ENCODE measurements at places on chromosomes 13 and 19.

DNA sequence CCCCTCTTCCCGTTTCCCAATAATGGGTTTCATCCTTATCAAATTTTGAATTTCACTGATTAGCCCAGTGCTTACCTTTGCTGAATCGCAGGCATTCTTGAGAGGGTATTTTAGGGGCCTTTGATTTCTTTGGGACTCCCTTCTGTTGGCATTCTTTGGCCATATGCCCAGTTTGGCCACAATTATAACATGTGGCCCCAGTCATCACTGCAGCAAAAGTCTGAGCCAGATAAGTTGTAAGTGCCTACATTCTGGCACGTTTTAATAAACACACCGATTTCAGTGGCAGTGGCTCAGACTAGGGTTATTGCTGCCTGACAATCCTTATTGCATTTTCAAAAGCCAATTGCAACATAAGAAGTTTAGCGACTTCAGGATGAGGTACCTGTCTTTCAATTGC, 41.4 kb downstream of the ZNF726 start:
- no peak for DNase-seq

GRCh38 chr19:2869618-2870017, 2.5 kb downstream of the ZNF556 start:
- no peak for DNase-seq

DNA sequence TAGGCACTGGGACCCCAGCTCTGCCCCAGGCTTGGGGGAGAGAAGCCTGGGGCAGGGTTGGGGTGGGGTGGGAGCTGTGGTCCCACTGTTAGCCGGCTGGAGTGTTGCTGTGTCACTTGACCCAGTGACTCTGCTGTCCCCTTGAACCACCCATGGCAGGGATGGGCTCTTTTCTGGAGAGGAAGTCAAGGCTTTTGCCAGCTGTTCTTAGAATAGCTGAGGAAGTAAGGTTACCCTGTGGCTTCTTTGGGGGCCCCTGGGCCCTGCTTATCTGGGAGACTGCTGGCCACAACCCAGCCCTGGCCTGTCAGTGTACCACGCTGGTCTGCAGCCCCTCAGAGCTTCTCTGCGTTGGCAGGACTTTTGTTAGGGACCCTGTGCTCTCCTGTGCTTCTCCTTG, 9.1 kb downstream of the PNPLA6 start:
- DNase-seq: no peak

DNA sequence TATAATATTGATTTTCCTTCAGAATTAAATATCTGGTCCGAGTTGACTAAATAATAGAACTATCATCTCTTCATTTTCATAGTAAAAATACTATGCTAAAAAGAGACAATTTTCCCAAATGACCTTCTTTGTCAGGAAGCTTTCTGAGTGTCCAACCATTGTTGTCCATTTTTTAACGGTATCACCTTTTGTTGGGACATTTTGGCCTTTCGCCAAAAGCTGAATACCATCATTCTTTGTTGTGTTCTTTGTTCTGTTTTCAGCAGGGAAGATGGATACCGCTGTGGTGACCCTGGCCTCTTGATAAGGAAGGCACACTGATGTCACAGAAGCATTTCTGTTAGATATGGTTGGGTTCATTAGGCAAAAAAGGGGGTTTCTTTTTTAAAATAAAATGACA, 654.4 kb upstream of the GPC6 start:
- no peak for DNase-seq

DNA sequence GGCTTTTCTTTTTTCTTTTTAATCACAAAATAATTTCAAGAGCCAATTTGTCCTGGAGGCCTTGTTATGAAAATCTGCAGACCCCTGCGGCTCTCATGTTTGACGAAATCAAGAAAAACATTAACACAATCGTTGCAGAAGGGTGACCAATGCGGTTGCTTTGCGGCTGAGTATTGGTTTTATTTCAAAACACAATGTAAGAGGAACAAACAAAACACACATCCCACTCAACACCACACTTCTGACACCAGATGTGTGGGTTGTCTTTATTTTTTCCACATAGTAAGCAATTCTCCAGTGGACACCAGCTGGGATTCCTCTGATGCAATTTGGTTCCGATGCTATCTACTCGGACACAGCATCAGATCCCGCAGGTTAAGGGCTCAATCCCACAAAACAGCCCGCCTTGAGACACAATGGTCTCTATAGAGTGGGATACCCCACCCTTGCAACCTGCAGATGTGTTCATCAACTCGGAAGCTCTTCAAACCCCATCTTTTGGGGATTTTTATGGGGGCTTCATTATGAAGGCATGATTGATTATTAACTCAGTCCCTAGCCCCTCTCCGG, 21.9 kb upstream of the CCDC124 start:
- DNase-seq: no peak

GRCh38 chr13:28173793-28174192, 35.4 kb downstream of the PAN3 start:
- no peak for DNase-seq

DNA sequence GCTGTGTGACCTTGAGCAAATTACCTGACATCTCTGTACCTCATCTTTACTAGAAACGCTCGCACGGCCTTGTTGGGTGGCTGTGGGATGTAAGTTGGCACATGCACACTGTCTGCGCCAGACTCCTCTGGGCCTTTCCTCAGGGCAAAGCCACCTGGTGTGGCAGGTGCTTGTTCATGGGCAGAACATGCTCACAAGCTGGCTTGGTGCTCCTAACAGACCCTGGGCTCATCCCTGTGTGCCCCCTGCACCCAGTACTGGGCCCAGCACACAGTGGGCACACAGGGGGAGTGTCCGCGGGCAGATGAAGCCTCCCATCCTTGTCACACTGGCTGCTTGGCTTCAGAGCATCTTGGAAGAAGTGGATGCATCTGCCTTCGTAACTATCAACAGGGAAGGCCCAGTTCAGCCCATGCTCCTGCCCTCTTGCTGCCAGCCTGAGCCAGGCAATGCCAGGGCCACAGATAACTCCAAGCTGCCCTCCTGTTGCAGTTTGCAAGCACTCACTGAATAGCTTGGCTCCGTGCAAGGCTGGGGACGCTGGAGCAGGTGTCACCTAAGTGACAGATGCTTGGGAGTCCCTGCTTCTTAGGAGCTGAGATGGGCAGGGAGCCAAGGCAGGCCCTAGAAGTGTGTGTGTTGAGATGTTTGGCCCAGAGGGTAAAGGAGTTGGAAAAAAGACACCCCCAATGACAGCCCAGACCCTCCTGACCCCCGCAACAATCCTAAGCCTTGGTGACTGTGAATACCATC, 123.9 kb downstream of the TUBA3C start:
- DNase-seq: no peak

- no peak for DNase-seq
These were observed 14.2 kb downstream of the FBXO46 start for GRCh38 chr19:45716359-45717130.

- DNase-seq: no peak
These were observed 83.8 kb downstream of the CRYL1 start for GRCh38 chr13:20441879-20442278.

DNA sequence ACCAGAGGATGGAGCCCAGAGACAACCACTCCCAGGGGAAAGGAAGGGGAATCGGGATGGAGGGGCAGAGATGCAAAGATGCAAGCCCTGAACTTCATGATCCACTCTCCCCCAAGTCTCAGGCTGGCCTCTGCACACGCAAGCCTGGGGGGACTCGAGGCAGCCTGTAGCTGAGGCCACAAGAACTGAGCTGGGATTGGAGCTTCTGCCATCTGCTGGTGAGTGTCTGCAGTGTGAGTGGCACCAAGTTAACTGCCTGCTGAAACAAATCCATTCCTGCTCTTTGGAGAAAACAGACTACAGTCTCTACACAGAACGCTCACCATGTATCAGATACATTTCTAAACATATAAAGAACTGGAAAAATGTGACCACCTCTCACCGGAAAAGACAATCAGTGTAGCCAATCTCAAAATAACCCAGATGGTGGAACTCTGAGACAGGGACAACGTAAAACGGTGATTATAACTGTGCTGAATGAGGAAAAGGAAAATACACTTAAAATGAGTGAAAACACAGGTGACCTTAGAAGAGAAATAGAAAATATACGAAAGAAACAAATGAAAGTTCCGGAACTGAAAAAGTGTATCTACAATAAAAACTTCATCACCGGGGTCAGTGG, 62.1 kb downstream of the KLF2 start:
- DNase-seq: no peak

DNA sequence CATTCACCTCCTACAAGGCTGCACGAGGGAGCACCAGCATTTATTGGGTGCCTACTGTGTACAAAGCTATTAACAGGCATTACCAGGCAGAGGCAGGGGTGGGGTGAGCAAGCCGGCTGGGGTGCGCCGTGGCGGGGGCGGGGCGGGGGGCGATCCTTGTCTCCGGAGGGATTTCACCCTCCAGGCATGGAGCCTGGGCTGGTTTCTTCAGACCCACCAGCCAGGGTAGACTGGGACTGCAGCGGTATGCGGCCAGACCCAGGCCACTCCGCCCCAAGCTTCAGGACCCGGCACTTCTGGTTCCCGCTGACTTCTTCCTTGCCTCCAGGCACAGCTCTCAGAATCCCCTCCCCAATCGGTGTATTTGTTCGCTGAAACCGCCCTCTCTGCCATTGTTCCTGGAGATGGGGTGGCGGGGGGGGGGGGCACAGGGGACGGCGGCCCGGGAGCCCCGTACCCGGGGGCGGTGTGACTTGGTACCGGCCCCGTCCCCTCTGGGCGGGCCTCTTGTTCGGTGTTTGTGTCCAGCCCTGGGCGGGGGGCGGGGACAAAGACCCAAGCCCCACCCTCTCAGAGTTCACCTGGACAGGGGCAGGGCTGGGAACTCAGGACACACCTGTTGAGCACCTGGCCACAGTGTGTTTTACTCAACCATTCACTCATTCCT, 14.4 kb downstream of the TJP3 start:
- DNase-seq: no peak

- no peak for DNase-seq
These were observed 3.5 kb downstream of the RNF113B start for GRCh38 chr13:98173431-98174152.

DNA sequence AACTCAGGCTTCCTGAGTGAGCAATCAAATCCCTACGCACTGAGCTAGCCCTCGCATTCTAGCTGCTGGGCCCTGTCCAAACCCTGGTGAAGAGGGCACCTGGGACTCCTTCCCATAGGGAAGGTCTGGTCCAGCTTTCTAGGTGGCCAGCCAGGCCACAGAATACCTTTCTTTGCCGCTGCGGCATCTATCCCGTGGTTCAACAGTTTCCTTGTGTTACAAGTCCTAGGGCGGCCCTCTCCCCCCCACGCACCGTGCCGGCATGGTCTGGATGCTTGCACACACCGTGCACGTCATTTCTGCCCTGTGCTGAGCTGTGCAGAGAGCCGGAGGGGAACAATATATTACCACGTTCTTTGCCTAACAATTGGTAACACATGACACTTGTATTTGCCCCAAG, 164.6 kb upstream of the TSHZ3 start:
- no peak for DNase-seq

- DNase-seq: no peak
These were observed 3.7 kb downstream of the WDR87 start for GRCh38 chr19:37902668-37903067.

DNA sequence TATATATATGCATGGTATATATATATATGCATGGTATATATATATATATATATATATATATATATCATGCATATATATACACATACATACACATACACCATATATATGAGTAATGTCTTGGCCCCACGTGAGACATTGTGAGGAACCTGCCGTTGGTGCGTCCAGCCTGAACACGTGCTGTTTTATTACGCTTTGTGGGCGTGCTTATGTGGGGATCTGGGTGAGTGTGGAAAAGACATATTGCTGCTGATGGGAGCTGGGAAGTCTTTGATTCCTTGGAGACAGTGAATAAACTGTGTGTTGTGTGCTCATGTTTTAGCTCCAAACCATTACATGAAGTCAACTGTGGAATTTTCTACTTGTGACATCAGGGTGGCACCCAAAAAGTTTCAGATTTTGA, 28.9 kb downstream of the KCTD15 start:
- DNase-seq: no peak

DNA sequence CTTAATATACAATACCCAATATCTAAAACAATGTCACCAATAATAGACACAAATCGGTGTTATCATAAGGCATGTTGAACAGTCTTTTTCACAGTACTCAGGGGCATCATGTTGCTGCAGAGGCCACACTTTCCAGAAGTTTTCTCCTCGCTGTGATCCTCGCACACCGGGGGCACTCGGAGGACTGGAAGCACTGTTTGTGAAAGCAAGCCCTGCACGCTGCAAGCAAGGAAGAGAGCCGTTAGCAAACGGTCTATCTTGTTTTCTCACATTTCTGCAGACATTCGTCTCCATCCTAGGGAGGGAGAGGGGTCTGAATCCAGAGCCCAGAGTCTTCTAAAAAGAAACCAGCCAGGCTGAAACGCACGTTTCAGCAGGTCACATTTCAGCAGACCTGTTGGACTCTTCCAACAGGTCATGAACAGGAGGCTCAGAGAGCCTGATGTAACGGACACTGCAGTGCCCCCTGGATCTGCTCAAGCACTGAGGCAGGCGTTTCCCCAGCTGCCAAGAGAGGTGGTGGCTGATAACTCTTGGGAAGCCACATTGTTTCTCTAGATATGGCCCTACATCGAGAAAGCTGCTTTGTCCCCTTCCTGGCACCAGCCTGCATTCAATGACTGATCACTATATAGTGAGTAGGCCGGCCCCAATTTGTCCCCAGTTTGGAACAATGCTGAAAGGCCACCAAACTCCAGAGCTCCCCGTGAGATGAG, 43.6 kb downstream of the RUBCNL start:
- DNase-seq: no peak

DNA sequence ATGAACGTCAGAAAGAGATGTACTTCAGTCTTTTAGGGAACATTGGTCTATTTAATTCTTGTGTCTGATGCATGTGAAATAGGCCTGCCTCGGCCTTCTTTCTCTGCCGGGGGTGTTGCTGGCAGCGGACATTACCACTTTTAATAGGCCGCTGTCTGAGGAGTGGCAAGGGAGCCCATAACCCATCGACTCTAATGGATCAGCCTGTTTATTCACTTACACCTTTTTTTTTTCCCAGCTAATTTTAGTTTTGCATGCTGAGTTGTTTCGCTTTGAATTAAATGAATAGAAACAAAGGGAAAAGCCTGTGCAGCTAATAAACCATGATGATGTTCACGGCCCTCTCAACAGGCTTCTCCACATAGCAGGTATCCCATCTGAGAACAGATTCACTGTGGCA, 78.4 kb downstream of the KCTD15 start:
- DNase-seq: peak; percentile 24

- no peak for DNase-seq
These were observed 12.9 kb upstream of the NDUFS7 start for GRCh38 chr19:1370579-1371361.

GRCh38 chr19:28363254-28363653, 849.7 kb downstream of the UQCRFS1 start:
- DNase-seq: no peak

DNA sequence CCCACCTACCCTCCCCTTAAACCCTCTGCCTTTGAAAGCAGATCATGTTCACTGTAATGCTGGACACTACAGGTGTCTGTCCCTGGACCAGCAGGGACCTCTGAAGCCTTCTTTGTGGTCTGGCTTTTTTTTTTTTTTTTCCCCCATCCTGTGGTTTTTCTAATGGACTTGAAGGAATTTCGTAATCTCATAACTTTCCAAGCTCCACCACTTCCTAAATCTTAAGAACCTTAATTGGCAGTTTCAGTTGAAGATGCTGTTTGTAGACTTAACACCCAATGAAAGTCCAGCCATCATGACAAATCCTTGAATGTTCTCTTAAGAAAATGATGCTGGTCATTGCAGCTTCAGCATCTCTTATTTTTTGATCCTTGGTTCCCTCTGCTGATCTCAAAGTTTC, 45.0 kb upstream of the LRCH1 start:
- no peak for DNase-seq

GRCh38 chr13:94827566-94827965, 115.2 kb upstream of the SOX21 start:
- no peak for DNase-seq

- DNase-seq: no peak
These were observed 12.4 kb downstream of the PRKD2 start for GRCh38 chr19:46704379-46705076.

Data from ascending aorta (tissue), 2 donors.